NCI-H1105 treated with DMSO at 0.1 percent for 48 hours (cell line): ENCODE measurements at places on chromosomes 11 and 22.

- DNase-seq, result no peak
These were observed 12.1 kb downstream of the TRIM51 start for GRCh38 chr11:55895216-55895615.

DNA sequence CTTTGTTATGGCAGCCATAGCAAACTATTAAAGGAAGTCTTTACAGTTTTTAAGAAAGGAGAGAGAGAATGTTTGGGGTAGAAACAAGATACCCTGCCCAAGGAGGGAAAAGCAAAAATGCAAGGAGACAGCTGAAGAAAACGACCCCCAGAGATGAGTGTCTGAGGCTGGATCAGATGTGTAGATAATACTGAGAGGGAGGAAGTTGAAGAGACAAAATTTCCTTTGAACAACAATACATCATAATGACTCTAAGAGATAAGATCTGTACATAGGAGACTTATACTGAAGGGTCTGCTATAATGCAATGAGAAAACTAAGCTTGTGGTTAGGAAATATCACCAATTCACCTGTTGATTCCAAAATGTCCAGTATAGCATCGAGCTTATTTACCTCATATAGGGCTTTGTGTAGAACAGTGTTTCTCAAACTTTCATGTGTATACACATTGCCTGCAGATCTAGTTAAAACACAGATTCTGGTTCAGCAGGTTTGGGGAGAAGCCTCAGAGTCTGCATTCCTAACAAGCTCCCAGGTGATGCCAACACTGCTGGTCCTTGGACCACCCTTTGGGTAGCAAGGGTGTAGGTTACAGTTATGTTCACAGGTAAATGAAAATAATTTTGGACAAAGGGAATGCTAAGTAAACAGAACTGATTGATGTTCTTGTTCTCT is 5.8 kb upstream of the CEP295 start:
- DNase-seq, result no peak

DNA sequence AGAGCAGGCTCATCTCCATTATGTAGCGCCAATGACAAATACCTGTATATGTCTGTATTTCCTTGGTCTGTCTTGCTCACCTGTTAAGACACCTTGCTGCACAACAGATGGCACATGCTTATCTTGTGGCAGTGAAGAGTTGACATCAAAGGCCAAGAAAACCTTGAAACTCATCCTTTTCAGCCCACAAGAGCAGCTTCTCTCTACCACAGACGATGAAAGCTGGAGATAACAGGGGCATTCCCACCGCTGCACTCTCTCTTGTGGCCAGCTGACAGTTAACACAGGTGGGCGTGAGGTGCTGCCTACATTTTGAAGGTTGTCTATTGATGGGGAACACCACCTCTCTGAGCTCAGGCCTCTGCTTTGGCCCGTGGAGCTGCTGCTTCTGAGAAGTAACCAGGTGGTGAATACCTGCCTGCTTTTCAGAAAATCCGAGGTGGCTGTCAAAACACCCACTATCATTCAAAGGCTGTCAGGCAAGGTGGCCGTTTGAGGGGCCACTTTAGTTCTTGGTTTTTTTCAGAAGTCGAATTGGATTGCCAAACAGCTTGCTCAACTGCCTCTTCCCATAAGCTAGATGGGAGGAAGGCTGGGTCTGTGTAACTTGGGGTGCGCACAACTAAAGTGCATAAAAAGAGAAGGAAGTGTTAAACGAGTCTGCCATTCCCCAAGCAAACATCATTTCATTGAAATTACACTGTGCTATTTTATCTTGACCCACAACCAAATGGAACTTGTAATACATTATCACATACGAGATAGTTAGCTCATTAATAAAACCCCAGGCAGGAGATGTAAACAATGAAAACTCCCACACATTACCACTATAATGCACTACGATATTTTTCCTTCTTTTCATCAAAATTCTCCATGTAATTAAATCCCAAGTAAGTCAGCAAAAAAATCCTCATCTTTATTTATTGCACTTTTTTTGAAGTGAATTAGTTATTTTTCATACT is 87.1 kb upstream of the RAG2 start:
- DNase-seq, result no peak

GRCh38 chr11:3914805-3915204 is 59.3 kb downstream of the STIM1 start:
- DNase-seq, result no peak

DNA sequence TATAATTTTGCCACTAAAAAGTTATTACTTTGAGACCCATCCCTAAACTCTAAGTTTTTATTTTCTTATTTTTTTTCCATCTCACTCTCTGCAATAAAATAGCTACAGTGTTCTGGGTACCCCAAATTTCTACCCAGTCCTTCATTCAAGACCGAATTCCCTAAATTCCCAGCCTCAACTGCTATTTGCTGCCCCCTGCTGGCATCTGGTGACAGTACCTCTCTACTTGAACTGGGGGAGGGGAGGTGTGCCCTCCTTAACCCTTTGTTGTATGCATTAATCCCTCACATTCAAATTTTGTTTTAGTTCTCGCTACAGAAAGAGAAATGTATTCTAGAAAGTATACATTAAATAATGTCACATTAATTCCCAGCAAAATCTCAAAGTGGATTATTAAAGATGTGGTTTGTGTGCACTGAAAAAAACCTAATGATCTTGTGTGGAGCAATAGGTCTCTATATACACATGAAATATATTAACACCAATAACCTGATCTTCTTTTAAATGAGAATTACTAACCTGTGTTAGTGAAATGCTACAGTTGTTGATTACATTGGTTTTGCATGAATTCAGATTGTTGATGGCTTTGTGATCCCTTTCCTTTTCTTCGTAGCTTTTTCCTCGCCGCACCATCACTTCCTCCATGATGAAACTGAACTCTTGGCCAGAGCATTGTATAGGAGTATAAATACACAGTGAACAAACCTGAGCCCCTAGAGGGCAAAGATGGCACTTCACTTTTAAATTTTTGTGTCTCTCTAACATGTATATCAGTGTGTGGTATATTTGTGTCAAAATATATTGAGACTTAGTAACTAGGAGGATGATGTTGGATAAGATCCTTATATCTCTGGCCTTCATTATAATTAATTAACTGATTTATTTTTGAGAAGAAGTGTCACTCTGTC is 590.0 kb downstream of the METTL15 start:
- DNase-seq, result peak; percentile 37

DNA sequence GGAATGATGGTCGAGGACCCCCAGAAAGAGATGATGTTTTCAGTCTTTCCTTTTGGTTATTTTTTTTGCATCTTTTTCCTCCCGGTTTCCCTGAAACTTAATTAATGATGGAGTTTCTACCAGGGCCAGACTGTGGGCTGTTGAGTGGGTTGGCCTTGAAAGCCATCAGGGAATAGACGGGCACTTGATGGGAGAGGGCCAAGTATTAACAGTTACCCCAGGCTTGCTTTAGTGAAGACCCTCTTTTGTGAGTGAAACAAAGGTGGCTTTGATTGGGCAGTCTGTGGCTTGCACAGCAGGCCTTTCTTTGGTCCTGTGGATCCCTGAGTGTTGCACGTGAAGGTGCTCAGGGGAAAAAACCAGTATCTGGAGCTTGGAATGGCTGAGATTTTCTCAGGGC is 56.9 kb downstream of the AMOTL1 start:
- DNase-seq, result no peak

DNA sequence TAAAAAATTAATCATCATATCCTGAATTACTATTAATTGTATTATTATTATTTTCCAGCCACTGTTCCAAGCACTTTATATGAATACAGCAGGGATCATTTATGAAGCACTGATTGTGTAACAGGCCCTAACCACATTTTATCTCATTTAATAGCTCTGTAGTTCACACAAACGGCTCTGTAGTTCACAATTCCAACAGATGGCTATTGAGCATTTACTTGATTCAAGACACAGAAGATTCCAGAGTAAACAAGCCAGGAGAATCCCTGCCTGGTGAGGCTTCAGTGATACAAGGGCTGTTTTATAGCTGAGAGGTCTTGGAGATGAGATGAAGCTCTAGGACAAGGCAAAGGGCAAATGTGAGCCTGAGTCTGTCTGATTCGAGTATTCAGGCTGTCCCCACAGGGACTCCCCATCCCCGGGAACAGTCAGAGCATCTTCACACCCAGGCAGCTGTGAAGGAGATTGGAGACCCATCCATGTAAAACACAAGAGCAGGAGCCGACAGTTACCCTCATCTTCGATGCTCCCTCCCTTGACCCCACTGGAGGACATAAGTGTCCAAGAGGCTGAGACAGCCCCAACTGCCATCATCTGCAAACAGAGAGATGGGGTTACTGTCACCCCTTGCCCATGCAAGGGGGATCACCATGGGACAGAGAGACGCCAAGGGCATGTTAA is 222.5 kb downstream of the MN1 start:
- no peak for DNase-seq

- no peak for DNase-seq
These were observed 76.6 kb downstream of the HIPK3 start for GRCh38 chr11:33333816-33334215.

DNA sequence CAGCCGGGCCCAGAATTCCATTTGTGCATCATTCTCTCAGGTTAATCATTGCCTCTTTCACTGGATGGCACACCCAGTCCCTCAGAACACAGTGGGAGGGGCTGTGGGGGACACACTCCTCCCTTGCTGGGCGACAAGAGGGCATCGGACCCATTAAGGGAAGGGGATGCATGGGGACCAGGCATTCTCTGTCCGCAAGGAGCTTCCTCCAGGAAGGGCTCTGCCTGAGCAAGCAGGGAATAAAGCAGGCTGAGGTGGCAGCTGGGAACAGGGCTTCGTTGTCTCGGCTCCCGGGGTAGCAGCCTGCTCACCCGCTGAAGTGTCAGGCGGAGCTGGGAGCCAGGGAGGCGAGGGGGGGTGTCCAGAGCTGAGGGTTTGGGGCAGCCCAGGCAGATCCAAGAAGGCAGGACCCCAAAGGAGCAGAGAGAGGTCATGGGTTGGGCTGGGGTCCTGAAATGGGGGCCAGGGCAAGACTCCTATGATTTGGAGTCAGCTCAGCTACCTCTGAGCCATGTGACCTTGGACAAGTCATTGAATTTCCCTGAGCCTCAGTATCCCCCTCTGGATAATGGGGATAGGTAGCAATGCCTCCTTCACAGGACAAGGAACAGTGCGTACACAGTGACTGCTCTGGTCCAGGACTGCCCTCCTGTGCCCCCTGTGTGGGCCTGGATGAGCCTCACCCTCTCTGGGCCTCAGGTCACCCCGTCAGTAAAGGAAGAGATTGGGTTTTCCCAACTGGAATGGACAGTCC is 1.4 kb downstream of the GAL3ST1 start:
- DNase-seq, result no peak

DNA sequence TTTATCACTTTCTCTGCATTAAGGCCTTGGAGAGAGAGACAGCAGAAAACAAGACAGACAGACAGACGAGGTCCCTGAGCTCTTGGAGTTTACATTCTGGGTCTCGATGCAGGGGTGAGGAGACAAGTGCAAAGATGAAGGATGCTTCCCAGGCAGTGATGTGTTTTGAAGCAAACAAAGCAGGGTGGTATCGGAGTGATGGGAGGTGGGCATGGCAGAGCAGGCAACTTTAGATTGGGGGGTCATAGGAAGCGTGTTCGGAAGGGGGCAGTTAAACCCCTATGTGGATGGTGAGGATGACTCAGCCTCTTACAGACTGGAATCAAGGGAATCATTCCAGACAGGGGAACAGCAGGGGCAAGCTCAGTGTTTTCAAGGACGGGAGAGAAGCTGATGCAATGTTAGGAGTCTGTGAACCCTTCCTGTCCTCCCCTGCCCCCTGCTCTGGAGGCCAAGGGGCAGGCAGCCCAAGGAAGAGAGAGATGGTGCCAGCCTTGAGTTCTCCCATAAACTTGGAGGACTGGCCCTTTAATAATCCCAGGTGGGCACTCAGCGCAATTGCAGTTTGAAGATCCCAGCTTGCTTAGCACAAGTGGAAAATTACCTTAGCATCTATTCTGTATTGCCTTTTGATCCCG is 180.2 kb downstream of the CHST1 start:
- DNase-seq, result peak; percentile 14

- no peak for DNase-seq
These were observed 98.8 kb downstream of the PKNOX2 start for GRCh38 chr11:125263268-125263790.

GRCh38 chr11:76653012-76653673 is 17.4 kb downstream of the LRRC32 start:
- no peak for DNase-seq

- no peak for DNase-seq
These were observed 55.4 kb upstream of the ISX start for GRCh38 chr22:35010543-35010942.

DNA sequence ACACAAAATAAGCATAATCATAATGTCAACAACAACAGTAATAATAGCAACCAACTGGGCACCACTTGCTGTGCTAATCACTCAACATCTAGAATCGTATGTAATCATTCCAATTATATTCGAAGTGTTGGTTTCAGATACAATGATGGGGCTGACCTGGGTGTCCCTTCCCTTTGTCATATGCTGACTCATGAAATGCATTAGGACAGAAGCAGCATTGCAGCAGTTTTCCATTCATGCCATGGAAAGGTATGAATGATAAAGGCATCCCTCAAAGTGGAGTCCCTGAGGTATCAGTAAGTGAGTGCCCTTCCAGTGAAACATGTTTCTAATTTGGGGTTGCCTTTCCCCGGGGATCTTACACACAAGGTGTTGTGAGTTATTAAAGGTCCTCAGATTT is 46.3 kb upstream of the ANO3 start:
- DNase-seq, result no peak

- no peak for DNase-seq
These were observed 10.9 kb downstream of the PDGFB start for GRCh38 chr22:39233710-39234471.

GRCh38 chr11:111063726-111064517 is 181.6 kb upstream of the POU2AF2 start:
- DNase-seq, result peak; percentile 81

- no peak for DNase-seq
These were observed 103.0 kb downstream of the PKNOX2 start for GRCh38 chr11:125267548-125267947.

DNA sequence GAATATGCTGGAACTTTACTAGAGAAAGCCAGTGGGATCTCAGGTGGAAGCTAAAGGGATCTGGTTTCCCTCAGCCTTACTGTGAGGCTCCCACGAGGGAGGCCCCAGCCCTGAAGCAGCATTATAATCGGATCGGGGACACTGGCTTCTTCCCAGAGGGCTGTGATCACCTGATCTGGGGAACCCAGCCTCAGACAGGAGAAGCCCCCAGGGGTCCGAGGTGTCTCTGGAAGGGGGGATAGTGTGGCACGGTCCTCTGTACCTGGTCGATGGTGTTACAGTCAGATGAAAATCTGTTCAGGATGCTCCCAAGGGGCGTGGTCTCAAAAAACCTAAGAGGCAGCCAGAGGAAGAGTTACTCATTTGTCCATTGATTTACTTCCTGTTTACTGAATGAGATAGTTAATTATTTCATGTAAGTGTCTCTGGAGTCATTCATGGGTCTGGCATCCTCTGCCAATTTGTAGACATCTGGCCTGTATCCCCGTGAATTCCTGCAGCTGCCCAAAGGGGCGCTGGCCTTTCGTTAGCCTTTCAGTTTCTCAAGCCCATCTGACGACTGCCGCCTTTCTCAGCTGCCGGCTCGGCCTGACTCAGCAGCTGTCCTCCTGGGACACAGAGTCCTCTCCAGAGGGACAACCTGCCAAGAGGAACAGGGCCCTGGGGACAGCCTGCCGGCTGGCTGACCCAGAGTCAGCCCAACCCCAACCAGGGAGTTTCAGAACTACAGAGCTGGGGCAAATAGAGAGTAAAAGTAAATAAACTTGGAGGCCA is 17.0 kb upstream of the KCNJ11 start:
- peak; percentile 39 for DNase-seq

- DNase-seq, result no peak
These were observed 13.7 kb downstream of the ZBTB16 start for GRCh38 chr11:114073007-114073827.

- DNase-seq, result no peak
These were observed 18.1 kb downstream of the LRP4 start for GRCh38 chr11:46900091-46900746.
